ENCODE measurements at places on chromosomes 11 and 22.

- DNase-seq, result no peak
Measured at GRCh38 chr11:88151709-88152265, 23.5 kb downstream of the RAB38 start.

- peak; percentile 85 for DNase-seq
Measured at GRCh38 chr22:38868886-38869381, 3.1 kb downstream of the CBX6 start.

DNA sequence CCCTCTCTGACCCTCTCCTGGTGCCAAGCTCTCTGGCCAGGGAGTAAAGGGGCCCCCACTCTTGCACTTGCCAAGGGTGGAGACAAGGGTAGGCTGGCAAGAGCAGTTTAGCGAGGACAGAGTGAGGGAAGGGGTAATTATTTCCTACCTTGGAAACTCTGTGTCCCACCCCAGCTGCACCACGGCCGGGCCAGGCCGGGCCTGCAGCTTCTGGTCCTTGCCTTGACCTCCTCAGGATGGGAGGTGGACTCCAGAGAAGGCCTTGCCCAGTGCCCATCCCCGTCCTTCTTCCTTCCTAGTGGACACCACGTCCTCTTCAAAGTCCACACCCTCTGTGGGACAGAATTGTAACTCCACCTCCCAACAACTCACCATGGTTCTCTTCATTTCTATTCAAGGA lies 18.4 kb upstream of the OSBPL5 start:
- DNase-seq, result peak; percentile 31

DNA sequence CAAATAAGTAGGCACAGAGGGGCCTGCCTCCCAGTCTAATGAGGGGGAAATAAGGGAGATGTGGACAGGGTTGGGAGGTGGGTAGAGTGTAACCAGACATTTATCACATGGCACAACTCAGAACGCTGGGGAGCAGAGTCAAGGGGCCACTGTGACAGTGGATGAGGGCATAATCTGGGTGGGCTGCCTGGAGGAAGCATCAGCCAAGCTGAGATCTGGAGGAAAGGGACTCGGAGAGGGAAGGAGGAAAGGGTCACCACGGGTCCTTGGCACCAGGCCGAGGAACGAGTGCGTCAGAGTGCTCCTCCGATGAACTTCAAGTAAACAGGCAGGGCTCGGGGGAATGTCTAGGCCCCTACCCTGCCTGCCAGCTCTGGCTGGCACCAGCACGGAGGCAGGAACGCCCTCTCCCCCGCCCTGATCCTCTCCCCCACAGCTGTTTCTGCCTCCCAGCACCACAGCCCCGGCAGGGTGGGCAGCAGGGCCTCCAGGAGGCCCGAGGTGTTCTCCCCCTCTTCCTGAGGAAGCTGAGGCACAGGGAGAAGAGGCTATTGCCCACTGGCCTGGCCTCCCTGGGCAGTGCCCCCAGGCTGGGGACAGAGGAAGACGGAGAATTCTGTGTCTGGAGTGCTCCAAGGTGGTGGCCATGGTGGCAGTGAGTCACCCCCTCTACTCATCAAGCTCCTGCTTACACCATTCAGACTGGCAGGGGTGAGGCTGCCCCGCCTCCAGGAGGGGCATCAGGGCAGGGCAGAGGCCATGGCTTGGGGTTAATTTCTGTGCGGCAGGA lies 4.2 kb downstream of the ALDH3B1 start:
- DNase-seq, result no peak

DNA sequence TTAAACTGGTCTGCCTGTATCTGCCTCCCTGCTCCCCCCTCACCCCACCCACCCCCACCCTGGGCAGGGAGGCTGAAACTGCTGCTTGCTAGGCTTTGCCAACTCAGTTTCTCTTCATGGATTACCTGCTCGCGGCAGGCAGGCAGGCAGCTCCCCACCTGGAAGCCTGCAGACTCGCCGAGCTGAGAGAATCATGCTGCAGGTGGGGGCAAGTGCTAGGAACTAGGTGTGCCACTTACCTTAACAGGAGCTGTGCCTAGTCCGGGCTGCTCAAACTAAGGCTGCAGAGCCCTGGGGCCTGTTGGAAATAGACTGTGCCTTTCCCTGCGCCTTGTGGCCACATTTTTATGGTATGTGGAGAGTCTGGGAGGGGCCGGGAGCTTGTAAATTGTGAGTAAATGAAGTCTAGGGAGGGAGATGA lies 30.3 kb downstream of the MARK2 start:
- DNase-seq, result no peak

DNA sequence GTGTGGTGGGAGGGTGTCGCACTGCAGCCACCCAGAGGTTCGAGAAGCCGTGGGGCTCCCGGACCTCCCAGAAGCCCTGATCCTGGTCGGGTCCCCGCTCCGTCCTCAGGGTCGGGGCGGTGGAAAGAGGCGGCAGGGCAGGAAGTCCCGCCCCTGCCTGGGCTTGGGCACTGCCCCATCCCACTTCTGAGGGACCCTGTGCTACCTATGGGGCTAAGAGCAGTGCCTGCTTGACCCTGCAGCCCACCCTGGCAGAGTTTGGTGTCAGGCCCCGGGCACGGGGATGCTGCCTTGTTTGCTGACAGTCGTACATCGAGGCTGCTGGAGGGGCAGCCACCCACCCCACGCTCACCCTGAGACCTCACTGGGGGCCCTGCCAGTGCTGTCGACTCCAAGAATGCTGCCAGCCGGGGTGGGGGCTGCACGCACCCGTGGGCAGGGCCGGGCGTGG lies 19.4 kb downstream of the RNH1 start:
- DNase-seq, result no peak

- no peak for DNase-seq
Measured at GRCh38 chr11:130247319-130247718, 67.4 kb downstream of the ZBTB44 start.

DNA sequence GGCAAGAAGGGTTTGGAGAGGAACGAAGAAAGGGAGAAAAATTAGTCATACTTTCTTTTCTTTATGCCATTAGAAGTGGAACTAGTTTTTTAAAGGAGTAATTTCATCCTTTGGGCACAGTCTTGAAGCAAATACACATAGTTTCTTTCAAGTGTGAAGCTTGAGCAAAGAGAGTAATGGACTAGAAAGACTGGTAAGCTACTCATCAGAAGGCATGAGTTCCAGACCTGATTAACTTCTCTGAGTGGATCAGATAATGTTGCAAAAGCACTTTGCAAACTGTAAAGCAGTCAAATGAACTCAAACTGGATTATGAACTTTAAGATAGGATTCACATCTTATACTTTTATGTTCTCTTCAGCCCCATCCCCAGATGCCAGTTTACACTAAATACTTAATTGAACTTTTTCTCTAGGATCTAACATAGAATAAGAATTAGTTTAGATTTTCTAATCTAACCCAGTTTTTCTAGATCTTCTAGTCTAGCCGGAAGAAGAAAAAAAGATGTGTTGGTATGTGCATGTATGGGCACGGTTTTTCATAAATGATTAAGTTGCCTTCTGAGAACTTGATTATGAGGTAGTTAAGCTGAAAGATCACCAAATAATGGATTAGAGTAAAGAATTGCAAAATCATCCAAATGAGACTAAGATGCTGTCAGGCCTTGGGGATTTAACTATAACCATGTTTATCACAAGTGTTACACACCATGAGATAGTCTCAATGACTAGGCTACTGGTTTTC lies 2.5 kb downstream of the DDIAS start:
- no peak for DNase-seq

- DNase-seq, result peak; percentile 12
Measured at GRCh38 chr22:32880893-32881596, 79.5 kb downstream of the TIMP3 start.

DNA sequence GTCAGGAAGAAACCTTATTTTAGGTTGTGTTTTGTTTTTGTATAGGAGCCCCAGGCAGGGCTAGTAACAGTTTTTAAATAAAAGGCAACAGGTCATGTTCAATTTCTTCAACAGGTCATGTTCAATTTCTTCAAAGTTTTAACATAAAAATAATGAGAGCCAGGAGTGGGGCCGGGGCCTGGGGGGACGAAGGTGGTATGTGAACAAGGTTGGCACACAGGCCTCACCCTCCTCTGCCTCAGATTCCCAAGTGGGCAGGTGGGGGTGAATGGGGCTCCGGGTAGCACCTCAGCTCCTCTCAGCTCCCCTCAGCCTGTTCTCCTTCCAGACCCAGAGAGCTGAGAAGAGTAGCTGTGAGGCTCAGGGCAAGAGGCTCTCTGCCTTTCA lies 4.4 kb downstream of the DERL3 start:
- no peak for DNase-seq

- no peak for DNase-seq
Measured at GRCh38 chr22:22167791-22168189, 76.8 kb upstream of the VPREB1 start.

DNA sequence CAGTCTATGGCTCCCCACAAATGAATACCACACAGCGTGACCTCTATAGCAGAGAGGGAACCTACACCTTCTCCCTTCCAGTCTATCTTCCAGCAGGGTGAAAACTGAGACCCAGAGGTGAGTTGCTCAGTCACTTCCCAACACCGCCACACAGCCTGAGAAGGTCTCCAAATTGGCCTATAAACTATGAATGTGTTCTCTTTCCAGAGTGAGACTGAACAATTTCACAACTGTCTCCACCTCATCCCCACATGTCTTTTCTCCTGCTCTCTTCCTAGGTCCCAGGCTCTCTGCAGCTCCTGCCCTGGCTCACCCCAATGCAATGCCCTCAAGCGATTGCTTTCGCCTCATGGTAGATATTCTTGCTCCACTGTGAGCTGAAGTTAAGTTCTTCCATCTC lies 14.0 kb downstream of the CLMP start:
- DNase-seq, result no peak

DNA sequence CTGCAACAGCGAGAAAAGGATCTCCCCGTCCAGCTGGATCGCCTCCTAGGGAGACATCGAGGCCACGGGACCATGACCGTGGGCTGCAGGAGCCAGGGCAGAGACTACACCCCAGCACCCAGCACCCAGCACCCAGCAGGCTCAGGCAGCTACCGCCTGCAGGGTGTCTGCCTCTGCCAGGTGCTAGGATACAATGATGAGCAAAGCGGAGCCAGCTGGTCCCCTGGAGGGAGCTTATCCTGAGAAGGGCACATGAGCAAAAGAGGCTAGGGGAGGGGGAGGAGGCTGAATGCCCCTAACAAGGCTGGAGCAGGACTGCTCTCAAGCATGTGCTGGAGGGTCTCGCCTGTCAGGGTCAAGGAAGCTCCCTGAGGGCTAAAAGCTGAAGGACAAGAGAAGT lies 4.8 kb upstream of the CASTOR1 start:
- DNase-seq, result no peak

- no peak for DNase-seq
Measured at GRCh38 chr11:1011320-1011698, 25.2 kb downstream of the MUC6 start.

DNA sequence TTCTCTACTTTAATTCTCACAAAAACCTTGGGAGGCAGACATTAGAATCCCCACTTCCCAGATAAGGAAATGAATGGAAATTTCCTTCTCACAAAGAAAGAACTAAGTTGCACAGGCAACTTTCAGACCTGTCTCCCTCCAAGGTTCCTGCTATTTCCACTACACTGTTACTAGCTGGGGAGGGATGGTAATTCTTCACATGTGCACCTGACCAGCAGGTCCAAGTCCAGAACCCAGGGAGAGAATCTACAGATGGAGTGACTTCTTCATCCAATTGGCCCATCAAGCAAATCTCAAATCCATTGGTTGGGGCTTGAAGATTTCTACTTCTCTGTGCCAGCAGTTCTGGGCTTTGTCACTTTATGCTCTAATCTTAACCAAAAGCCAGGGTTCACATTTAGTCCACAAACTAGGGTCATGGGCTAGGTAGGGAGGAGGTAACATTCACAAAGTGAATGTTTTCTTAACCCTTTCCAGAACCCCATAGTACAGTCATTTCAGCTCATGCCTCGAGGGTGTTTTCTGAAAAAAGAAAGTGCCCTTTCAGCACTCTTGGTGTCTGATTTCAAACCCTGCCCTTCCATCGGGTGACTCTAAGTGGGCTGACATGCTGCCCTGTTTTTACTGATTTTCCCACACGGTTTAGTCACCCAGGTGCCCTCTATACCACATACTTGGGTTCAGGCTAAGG lies 2.7 kb downstream of the POU2AF1 start:
- DNase-seq, result no peak

GRCh38 chr11:27350511-27350910 lies 12.5 kb downstream of the CCDC34 start:
- no peak for DNase-seq

- no peak for DNase-seq
Measured at GRCh38 chr11:44388828-44389657, 79.1 kb upstream of the ALX4 start.

- no peak for DNase-seq
Measured at GRCh38 chr11:132792341-132793140, 739.8 kb downstream of the OPCML start.

- DNase-seq, result no peak
Measured at GRCh38 chr11:123525097-123525496, 95.0 kb downstream of the GRAMD1B start.

GRCh38 chr11:113647856-113648255 lies 58.3 kb downstream of the TMPRSS5 start:
- no peak for DNase-seq

DNA sequence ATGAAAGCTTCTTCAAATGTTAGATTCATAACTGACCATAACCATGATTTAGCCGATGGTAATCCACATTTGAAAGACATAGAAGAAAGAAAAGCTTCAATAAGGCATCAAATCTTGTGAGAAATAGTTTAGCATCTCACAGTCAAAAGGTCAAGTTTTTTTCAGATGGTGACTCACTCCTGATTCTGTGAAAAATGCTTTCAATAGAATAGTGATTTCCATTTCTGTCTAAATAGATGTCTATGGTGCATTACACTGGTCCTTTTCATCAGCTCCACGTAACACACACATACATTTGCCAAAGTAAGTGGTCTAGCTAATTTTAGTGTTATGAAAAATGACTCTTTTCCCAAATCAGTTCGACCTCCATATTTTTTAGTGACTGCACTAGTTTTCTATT lies 139.2 kb downstream of the LRRC4C start:
- no peak for DNase-seq

DNA sequence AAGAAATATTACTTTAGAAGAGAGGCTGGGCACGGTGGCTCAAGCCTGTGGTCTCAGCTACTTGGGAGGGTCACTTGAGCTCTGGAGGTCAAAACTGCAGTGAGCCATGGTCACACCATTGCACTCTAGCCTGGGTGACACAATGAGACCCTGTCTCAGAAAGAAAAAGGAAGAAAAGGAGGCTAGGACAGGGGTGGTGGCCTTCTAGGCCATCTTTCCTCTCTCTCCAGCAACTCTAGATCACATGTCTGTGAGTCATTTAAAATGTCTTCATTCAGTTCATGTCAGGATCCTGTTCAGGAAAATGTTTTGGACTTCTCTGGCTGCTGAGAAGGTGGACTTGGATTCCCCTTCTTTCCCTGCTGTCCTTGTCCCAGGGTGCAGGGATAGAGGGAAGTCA lies 53.3 kb downstream of the PPFIA1 start:
- no peak for DNase-seq

DNA sequence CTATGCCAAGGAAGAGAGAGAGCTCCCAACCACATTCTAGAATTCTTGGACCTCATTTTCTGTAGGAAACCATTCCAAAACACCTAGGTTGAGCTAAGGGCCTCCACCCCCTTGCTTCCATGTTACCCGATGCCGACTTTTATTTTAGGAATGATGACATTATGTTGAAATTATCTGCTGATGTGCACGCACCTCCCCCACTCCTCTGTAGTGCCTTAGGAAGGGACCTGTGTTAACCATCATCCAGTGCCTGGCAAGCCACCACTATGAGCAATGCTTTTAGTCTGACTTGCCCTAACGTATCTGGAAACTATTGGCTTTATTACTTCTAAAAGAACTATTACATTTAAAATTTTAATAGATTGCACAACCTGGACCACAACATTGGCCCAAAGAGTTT lies 42.1 kb downstream of the NCAPD3 start:
- no peak for DNase-seq
